ENCODE measurements at places on chromosomes 5 and 9.

GRCh38 chr5:176817841-176818377, 7.5 kb downstream of the UNC5A start:
- no peak for DNase-seq

DNA sequence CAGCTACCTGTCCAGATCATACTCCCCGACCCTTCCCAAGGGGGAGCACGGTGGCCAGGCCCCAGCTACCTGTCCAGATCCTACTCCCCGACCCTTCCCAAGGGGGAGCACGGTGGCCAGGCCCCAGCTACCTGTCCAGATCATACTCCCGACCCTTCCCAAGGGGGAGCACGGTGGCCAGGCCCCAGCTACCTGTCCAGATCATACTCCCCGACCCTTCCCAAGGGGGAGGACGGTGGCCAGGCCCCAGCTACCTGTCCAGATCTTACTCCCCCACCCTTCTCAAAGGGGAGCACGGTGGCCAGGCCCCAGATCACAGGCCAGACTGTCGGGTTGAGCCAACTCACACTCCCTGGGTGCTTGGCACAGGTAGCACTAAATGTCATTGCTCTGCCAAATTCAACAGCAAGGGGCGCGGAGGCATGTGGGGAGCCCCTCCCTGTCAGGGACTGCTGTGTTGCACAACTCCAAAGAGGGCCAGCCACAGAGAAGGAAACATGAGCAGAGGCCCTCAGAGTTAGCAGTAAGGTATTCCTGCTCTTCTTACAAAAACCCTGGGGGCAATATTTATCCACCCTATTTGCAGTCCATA, 136.9 kb downstream of the OLFM1 start:
- DNase-seq: no peak

DNA sequence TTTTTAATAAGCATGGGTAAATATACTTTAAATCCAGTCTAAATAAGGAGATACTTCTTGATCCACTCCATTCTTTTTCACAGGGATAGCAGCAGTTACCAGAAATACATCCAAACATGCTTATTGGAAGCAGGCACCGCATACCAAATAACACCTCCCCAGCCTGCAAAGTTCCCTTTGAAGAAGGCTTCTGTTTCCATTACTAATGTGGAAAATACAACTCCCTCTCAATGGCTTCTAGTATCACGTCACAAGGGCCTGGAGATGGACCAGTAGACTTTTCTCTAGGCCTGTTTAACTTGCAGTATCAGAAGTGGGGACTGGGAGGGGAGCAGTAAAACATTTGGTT, 20.8 kb downstream of the TMEM245 start:
- DNase-seq: no peak

- no peak for DNase-seq
These were observed 61.4 kb downstream of the C9orf50 start for GRCh38 chr9:129559506-129559881.

DNA sequence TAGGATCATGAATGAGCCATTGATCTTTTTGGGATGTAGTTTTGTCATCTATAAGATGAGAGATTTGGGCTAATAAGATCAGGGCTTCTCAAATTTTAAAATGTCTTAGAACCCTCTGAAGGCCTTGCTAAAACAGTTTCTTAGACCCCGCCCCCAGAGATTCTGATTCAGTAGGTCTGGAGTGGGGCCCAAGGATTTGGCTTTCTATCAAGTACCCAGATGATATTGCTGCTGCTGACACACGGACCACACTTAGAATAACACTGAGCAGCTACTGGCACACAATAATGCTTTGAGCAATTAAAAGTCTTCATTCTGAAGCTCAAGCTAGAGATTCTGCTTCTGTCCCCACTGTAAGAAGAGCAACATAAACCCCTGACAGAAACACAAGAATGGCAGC, 216.7 kb downstream of the SMARCA2 start:
- DNase-seq: no peak

DNA sequence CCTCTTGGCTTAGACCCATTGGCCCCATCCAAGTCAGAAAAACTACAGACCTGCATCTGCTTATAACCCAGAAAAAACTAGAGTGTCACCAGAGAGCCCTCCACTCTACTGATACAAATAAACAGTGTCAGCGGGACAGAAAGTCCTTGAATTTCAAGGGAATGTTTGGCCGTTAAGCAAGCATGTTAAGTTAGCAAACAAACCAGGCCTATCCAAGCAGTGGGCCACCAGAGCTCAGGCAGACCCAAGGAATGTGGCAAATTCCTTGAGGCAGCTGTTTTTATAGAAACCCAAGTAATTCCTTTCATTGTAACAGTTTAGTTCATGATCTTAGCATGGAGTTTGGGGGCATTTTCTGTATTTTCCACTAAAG, 70.9 kb downstream of the PRLR start:
- DNase-seq: no peak
